ENCODE measurements at places on chromosomes 1 and 21.
A peak's percentile ranks its signal among the peaks of the same experiment; 100 is the strongest.

- DNase-seq: no peak
These were observed 161.8 kb downstream of the PSMG1 start for GRCh38 chr21:39021478-39021832.

- no peak for DNase-seq
These were observed 24.4 kb upstream of the SLAMF6 start for GRCh38 chr1:160547422-160547821.

- no peak for DNase-seq
These were observed 161.0 kb downstream of the KCNK2 start for GRCh38 chr1:215243345-215244054.

GRCh38 chr1:24742090-24742938, 2.9 kb upstream of the CLIC4 start:
- peak; percentile 39 for DNase-seq

GRCh38 chr21:39452207-39452969, 618 bp downstream of the SH3BGR start:
- DNase-seq: peak; percentile 3

All from HepG2 (cell line).